ENCODE measurements at places on chromosomes 5 and 9. TPM values are rescaled to one million over a fixed set of nuclear protein-coding genes. Genes with fewer than 3 reads are reported as not detected.

DNA sequence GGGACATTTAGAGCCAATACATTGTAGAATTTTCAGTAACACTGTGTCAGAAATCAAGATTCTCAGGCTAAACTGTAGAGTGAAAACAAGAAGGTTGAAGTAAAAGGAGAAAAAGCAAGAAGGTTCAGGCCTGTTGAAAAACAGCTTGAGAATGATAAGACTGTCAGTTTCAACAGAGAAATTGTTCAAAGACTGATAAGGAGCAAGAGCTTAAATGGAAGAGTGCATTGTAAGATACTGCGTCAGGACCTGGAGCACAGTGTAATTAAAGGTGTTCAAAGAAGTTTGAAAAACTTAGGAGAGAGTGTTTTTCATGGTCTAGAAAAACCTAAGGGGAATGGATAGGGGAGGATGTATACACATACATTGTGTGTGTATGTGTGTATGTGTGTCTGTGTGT is 408.3 kb downstream of the KDM4C start:
- no peak for DNase-seq

- DNase-seq, result no peak
Measured at GRCh38 chr5:351084-351920, 29.8 kb downstream of the AHRR start.

Gene PLPPR1
- total RNA-seq, result 65.3 TPM

GRCh38 chr9:31715250-31715649 is 669.2 kb upstream of the ACO1 start:
- DNase-seq, result no peak

Gene PAX5
- 0.64 TPM for total RNA-seq

GRCh38 chr5:130964231-130965202 is 200.5 kb downstream of the HINT1 start:
- DNase-seq, result no peak

Gene SPINK4
- not detected for total RNA-seq
